ENCODE measurements at places on chromosomes 13 and 19.

GRCh38 chr19:11481534-11482383 lies 913 bp upstream of the ELAVL3 start:
- peak; percentile 79 for DNase-seq

GRCh38 chr13:77876176-77876575 lies 42.5 kb downstream of the EDNRB start:
- no peak for DNase-seq

GRCh38 chr19:14632286-14632685 lies 42.4 kb downstream of the ADGRE3 start:
- no peak for DNase-seq

DNA sequence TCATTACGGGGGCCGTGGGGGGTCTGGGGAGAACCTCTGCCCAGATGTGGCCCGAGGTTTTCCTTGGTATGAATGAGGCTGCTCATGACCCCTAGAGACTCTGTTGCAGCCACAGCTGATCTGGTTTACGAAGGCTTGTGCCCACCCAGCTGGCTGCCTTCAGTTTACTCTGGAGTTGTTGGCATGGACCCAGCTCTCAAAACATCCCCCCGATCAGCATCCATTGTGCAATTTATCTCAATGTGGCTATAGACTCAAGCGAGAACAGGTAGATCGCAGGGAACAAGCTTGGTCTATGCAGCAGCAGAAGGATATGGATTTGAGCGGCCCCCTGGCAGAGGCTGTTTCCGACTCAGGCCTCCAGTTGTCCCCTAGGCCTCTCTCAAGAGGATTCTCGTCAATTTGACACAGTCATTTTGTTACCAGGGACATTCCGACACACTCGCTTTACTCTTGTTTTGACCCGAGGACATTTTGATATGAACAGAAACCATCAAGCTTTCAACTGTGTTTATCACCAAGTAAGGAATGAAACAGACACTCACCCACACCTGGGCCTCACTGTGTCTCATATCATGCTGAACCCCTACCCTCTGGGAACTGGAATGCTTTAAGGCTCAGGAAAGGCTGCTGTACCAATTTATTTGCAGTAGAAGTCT lies 161.5 kb downstream of the KATNAL1 start:
- DNase-seq = no peak

- DNase-seq = no peak
Observed at GRCh38 chr19:50341091-50341564, 12.0 kb upstream of the KCNC3 start.

GRCh38 chr13:97743938-97744337 lies 209.5 kb upstream of the IPO5 start:
- no peak for DNase-seq

DNA sequence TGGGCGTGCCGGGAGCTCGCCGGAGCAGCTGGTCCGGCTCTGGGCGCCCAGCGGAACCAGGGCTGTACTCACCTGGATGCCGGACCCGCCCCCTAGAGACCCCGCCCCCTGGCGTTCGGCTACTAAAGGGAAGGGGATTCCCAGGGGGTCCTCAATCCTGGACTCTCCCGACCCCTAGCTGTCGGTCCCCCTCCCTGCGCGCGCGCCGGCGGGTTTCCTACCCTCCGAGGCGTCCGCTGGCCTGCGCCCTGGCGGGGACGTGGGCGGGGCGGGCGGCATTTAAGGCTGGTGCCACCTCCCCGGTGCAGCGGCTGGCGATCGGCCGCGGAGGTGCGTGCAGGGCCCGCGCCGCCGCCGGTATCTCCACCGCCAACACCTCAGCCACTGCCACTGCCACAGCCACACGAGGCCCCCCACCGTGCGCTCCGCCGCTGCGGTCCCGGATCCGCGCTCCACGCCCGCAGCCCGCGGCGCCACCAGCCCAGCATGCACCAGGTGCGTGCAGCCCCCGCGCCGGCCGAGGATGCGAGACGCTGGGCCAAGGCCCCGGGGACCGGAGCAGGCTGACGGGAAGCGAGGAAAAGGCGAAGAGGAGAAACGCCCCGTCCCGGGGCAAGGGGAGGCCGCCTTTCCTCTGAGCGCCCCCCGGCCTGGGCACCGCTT lies at the start of gene ATP12A:
ATP12A (plus strand) TSS at position 151 of the 663 bp plus-strand sequence; CDS start at position 487, 336 bp downstream.
- DNase-seq = peak; percentile 90

- no peak for DNase-seq
Observed at GRCh38 chr13:70896136-70896535, 787.9 kb upstream of the KLHL1 start.

DNA sequence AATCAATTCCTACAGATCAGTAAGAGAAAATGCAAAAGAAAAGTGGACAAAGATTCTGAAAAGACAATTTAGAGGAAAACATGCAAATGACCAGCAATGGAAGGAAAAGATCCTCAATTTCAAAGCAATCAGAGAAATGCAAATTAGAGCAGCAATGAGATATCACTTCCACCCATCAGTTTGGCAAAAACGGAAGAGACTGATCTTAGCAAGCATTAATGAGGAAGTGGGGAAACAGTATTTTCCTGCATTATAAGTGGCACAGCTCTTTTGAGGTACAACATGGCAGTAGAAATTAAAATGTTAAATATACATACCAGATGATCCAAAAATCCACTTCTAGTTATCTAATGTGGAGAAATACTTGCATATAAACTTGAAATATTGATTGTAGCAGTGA lies 69.1 kb upstream of the SLC7A1 start:
- DNase-seq = no peak

DNA sequence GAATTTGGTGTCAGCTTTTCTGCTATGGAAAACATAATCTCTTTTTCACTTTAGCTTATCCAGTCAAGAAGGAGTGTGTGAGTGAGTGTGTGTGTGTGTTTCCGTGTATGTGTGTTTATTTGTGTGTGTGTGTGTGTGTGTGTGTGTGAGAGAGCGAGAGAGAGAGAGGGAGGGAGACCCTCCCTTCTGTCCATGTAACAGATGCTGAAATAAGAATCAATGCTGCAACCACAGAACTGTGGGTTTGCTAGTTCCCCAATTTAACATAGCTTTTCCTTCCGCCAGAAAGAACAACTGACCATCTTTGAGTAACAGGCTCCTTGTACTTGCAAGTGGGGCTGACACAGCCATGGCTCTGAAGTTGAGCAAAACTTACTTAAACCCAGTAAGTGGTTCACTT lies 5.2 kb downstream of the LCP1 start:
- no peak for DNase-seq

DNA sequence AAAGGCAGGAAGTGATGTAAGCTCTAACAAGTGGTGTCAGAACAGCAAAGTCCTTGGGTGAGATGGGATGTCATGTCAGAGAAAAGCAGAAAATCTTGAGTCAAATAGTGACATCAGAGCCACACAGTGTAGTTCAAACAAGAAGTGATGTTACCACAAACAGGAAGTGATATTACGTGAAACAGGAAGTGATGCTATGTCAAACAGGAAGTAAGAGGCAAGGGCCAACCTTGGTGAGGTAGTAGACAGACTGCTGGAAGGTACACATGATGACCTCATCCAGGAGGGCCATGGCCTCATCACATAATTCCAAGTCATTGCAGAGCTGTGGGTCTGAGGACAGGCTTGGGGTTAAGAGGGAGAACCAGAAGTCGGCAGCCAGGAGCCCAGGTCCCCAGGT lies 7.0 kb upstream of the MAMSTR start:
- no peak for DNase-seq

- DNase-seq = no peak
Observed at GRCh38 chr13:21342699-21343442, 116.2 kb downstream of the ZDHHC20 start.

GRCh38 chr19:40143612-40144011 lies 47.6 kb upstream of the MAP3K10 start:
- no peak for DNase-seq

GRCh38 chr13:40485611-40486517 lies 180.6 kb downstream of the FOXO1 start:
- DNase-seq = no peak

All from H1 (cell line).